ENCODE measurements at places on chromosomes 13 and 19. TPM values are rescaled to one million over a fixed set of nuclear protein-coding genes. Genes with fewer than 3 reads are reported as not detected.

The ZNF880 gene
- 20.4 TPM for total RNA-seq

The IGFL3 gene
- total RNA-seq: not detected

DNA sequence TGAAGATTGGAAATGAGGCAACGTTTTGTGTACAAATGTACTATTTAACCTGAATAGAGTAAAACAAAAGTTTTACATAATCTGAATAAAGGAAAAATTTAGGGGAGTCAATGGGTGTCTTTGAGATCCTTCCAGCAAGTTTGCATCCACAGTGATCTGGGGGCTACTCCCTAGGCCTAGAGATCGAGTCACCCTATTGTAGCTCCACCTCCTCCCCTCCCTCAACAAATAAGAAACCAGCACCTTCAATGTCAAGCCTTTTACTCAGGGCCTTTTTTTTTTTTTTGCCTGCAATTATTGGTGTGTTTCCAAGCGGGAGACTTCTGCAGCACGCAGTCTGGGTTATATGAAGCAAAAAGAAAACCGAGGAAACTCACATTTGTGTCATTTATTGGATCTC, 16.3 kb upstream of the RAP2A start:
- no peak overlapping the region for H3K27ac ChIP-seq
- H3K27me3 ChIP-seq: no peaks in the 10 kb centered on the region
- no peaks in the 10 kb centered on the region for H3K36me3 ChIP-seq

GRCh38 chr19:19866611-19867248, 1.0 kb downstream of the ZNF253 start:
- no peaks in the 10 kb centered on the region for H3K27me3 ChIP-seq
- H3K27ac ChIP-seq: peak overlapping the region; percentile 79
- H3K4me3 ChIP-seq: peak overlapping the region; percentile 72

DNA sequence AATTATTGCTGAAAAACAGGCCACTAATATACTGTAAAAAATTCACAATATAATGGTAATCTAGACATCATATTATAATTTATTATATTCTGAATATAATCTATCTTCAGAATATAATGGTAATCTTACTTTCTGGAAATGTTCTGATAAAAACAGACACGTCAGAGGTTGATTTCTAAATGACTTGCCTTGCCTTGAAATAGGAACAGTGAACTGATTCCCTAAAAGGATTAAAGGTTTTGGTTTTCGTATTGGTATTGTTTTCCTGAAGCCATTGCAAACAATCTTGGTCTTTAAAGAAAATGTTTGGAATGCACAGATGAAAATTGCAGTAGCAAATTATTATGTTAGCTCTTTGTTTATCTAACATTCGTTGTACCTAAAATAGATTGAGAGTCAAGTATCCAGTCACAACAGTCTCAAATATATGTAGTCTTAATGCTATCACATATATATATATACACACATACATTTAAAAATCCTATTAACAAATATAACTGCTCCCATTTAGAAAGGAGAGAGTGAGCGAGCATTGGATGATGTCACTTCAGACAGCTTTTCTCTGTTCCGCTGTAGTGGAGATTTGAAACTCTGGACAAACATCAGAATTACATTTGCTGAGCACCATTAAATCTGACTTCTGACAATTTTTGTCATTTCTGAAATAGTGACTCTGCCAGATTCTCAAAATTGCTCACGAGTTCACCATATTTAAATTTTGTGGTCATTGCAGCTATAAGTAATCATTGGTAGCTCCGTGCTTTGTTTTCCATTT, 1.7 kb downstream of the ITM2B start:
- DNase-seq: no peak
- H3K4me3 ChIP-seq: peak overlapping the region; percentile 59
- peak overlapping the region; percentile 99 for H3K27ac ChIP-seq
- H3K36me3 ChIP-seq: no peaks in the 10 kb centered on the region
- peaks cover 72% of the 10 kb centered on the region for H3K4me1 ChIP-seq

- no peaks in the 10 kb centered on the region for H3K36me3 ChIP-seq
- H3K4me3 ChIP-seq: no peak overlapping the region
- H3K27me3 ChIP-seq: no peaks in the 10 kb centered on the region
- no peaks in the 10 kb centered on the region for H3K4me1 ChIP-seq
Measured at GRCh38 chr13:56510836-56511235, 629.9 kb upstream of the PRR20A start.

DNA sequence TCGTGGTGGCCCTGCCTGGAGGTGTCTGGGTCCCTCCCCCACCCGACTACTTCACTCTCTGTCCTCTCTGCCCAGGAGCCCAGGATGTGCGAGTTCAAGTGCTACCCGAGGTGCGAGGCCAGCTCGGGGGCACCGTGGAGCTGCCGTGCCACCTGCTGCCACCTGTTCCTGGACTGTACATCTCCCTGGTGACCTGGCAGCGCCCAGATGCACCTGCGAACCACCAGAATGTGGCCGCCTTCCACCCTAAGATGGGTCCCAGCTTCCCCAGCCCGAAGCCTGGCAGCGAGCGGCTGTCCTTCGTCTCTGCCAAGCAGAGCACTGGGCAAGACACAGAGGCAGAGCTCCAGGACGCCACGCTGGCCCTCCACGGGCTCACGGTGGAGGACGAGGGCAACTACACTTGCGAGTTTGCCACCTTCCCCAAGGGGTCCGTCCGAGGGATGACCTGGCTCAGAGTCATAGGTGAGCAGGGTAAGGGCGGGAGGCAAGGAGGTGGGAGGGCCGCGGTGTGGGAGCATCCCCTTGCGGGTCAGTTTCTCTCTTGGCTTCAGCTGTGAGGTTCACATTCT, 19.2 kb downstream of the NECTIN2 start:
- H3K27ac ChIP-seq: no peak overlapping the region
- no peak for DNase-seq
- peaks cover 4% of the 10 kb centered on the region for H3K4me1 ChIP-seq
- no peak overlapping the region for H3K4me3 ChIP-seq
- H3K27me3 ChIP-seq: no peaks in the 10 kb centered on the region

GRCh38 chr19:55165952-55166529, 372 bp downstream of the DNAAF3 start:
- peaks cover 13% of the 10 kb centered on the region for H3K4me1 ChIP-seq
- no peak overlapping the region for H3K27ac ChIP-seq
- peak overlapping the region; percentile 69 for H3K4me3 ChIP-seq
- H3K27me3 ChIP-seq: peaks cover 15% of the 10 kb centered on the region

- H3K4me1 ChIP-seq: no peaks in the 10 kb centered on the region
- H3K27me3 ChIP-seq: no peaks in the 10 kb centered on the region
- H3K27ac ChIP-seq: no peak overlapping the region
- no peaks in the 10 kb centered on the region for H3K36me3 ChIP-seq
- H3K4me3 ChIP-seq: no peak overlapping the region
Measured at GRCh38 chr13:40316301-40316700, 350.1 kb downstream of the FOXO1 start.

DNA sequence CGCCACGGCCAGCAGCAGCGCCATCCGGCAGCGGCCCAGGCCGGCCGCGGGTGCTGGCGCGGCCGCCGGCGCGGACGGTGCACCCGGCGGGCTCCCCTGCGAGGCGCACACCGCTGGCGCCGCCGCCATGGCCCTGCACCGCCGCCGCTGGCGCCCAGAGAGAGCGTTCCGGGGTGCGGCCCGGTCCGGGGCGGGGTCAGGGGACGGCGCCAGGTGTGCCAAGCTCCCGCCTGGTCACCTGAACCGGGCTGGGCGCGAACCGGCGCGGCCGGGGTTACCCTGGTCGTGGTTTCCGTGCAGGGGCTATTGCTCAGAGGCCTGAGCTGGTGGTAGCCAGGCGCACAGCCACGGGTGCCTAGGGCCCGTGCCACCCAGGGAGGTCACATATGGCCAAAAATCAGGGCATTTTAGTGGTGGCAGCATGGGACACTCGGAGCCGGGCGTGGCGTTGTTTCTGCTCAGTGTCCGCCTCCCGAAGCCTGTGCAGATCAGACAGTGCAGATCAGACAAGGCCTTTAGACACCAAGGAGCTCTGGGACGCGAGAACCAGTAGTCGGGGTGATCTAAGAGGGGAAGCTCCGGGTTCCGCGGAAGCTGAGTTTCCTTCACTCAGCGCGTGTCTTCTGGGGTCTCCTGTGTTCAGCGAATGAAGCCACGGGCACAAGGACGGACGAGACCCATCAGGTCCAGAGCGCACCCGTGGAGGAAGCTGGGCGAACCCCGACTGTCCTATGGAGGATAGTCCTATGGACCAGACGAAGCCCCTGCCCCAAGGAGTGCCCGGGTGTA, at the start of gene TMEM238:
Gene TMEM238 (minus strand): TSS at position 162 of the 789 bp plus-strand sequence. CDS start 33 bp downstream, at position 129.
- peaks cover 58% of the 10 kb centered on the region for H3K4me1 ChIP-seq
- H3K27me3 ChIP-seq: no peaks in the 10 kb centered on the region
- H3K4me3 ChIP-seq: peak within 1 kb of the TSS; percentile 93
- no peak for DNase-seq
